ENCODE measurements at places on chromosomes 5 and 9. TPM values are rescaled to one million over a fixed set of nuclear protein-coding genes. Genes with fewer than 3 reads are reported as not detected.

The ADCY2 gene
- total RNA-seq = not detected

The CDC25C gene
- total RNA-seq = 5.6 TPM

The SETD9 gene
- total RNA-seq = 14.9 TPM

The IL3 gene
- total RNA-seq = 94.6 TPM

The CCNH gene
- total RNA-seq = 80.9 TPM

Measured in activated T-helper 1 cell treated with anti-CD3 and anti-CD28 coated beads, Interleukin-12 subunit alpha, Interleukin-12 subunit beta, Interleukin-2, Interleukin-4 antibody, amounts not matched to agents 30 ng/mL and 10 ng/mL and 1 ng/mL, durations not matched to agents 14 hours and 24 hours and 36 hours (primary cell).